ENCODE measurements at places on chromosomes 3 and 15.

DNA sequence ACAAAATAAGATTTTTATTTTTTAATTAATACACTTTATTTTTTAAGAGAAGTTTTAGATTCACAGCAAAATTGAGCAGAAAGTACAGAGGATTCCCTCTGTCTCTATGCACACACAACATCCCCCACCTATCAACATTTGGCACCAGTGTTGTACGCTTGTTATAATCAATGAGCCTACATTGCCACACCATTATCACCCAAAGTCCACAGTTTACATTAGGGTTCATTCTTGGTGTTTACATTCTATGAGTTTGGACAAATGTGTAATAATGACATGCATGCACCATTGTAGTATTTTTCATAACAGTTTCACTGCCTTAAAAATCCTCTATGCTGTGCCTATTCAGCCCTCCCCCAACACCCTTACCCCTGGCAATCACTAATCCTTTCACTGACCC is 51.3 kb upstream of the TTBK2 start:
- no peak for DNase-seq

DNA sequence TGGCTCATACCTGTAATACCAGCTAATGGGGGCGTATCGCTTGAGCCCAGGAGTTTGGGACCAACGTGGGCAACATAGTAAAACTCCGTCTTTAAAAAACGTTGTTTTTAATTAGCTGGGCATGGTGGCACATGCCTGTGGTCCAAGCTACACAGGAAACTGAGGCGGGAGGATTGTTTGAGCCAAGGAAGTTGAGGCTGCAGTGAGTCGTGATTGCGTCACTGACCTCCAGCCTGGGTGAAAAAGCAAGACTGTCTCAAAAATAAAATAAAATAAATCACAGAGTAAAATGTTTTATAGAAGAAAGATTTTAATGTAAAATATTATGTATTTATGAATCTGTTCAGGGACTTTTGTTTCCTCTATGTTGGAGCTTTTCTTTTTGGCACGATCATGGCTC is 15.3 kb upstream of the STRIT1 start:
- DNase-seq, result no peak

DNA sequence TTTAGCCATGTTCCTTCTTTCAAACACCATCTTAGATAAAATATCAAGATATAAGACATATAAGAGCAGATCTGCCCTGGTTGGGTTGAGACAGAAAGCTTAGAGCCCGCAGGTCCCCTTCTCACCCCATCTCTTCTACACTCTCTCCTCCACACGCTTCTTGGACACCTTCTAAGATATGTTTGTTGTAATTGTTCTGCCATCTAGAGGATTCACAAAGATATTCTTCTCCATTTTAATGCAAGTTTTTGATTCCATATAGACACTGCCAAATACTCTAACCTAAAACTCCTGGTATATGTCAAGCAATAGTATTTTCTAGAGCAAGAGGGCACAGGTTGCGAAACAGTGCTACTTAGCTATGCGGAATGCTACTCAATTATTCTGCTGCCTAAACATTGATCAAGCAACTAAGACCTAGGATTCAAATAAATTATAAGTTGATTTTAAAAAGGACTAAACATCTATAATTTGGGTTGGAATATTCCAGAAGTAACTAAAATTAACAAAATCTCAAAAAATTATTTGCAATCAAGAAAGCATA is 6.8 kb downstream of the CHRM5 start:
- no peak for DNase-seq

DNA sequence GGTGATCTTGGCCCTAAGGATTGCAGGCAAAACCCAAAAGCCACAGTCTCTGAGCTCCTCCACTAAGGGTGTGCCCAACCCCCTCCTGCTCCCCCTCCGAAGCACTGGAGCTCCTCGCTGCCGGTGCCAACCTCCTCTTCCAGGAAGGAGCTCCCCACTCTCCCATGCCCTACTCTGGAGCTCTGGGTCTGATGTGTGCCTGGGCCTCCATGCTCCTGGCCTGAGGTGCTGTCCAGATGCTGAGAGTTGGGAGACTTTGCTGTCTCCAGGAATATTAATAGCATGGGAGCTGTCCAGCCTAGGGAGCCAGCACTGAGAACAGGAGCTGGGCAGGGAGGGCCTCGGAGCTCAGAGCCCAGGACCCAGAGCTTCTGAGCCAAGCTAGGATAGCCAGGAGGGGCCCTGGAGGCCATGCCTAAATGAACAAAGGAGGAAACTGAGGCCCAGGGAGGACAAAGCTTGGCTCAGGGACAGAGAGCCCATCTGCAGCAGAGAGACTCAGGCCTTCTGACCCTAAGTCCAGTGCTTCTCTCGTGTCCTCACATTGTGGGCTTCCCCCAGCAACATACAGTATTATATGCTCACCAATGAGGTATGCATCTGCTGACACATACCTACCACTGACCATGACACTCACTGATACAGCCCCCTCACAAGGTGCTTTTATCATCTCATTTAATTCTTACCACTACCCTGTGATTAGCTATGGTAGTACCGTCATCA is 36.9 kb upstream of the HERC1 start:
- no peak for DNase-seq

DNA sequence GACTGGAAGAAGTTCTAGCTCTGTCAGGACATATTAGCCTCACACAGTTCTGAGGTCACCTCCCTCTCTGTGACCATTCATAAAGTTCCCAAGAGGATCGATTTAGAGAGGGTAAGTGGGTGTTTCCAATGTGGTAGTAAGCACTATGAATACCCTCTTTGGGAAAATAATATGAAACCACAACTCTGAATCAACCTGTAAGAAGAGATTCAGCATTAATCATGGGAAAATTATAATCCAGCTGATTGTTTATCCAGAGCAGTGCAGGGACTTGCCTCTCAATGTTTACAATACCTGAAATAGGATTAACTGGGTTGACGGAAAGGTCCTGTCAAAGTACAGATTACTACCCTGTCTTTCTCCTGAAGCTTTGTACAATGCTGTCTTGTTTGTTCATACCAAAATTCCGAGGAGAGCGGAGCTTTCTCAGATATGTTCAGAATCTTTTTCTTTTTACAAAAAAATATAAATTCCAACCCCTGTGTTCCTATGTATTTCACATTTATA is 302.9 kb upstream of the DPPA4 start:
- no peak for DNase-seq

DNA sequence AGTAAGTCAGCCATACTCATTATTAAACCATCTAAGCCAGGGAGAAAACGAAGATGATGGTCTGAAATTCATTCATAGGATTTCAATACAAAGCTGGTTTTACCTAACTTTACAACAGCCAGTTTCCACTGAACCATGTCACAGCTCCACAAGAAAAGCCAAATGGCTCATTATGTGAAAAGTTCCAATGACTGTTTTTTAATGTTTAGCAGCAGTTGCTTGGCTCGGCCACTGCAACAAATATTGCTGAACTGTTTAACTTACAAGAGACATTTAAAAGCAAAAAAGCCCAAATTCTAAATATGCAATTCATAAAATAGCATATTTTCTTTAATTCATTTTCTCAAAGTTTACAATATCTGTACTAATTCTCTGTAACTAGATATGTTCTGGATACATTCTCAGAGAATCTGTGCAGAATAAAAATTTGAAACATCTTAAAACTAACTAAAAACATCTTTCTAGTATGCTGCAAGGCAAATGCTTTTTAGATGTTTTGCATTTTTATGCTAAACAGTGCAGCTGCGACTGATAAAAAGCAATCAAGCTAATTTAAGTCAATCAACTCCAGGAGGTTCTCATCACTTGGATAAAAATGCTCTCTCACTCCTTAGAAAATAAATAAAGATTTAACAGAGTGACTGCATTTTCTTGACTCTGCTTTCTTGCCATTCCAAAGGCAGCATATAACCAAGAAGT is 356.5 kb downstream of the ERC2 start:
- no peak for DNase-seq

DNA sequence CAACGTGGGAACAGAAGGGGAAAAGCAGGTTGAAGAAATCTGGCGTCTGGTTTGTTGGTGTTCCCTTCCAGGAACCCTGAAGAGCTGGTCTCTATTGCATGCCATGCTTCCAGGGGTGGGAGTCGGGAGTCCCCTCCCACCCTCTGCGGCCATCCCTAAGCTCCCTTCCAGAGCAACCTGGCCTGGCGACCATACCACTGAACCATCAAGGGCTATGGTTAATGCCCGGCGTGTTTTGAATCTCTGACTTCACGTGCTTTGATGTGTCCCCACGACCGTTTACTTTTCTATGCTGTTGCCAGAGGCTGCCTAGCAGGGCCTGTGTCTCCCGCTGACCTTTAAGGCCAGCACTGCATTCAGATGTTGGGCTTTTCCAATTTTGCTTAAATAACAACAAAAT is 696 bp upstream of the SNRK start:
- no peak for DNase-seq

- DNase-seq, result no peak
These were observed 801.1 kb upstream of the LMCD1 start for GRCh38 chr3:7700539-7700938.

DNA sequence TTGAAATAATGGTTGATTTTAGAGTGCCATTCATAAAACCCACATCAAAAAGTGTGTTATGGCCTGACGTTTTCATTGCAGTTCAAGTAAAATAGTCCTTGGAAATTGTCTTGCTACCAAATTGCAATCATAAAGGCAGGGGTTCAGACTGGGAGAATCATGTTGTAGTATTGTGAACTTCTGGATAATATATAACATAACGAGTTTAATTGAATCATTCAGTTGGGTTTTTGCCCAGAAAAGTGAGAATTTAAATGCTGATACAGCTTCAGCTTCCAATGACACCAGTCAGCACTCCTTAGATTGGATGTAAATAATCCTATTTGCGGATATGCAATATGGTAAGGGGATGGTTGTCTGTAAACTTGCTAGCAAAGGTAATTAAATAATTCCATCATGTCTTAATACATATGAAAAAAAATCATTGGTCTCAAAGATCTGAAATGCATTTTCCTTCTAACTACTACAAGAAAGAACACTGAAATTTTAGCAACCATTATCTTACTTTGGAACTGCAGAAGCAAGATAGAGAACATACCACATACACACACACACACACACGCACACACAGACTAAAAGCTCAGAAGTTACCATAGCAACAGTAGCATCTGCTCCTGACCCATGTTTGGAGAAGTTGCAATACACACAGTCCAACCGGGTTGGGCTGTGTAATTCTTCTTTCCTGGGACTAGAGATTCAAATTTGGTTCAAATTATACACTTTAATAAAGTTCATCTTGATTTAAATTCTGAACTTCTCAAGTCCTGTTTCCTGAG is 686.2 kb upstream of the NR2F2 start:
- no peak for DNase-seq

DNA sequence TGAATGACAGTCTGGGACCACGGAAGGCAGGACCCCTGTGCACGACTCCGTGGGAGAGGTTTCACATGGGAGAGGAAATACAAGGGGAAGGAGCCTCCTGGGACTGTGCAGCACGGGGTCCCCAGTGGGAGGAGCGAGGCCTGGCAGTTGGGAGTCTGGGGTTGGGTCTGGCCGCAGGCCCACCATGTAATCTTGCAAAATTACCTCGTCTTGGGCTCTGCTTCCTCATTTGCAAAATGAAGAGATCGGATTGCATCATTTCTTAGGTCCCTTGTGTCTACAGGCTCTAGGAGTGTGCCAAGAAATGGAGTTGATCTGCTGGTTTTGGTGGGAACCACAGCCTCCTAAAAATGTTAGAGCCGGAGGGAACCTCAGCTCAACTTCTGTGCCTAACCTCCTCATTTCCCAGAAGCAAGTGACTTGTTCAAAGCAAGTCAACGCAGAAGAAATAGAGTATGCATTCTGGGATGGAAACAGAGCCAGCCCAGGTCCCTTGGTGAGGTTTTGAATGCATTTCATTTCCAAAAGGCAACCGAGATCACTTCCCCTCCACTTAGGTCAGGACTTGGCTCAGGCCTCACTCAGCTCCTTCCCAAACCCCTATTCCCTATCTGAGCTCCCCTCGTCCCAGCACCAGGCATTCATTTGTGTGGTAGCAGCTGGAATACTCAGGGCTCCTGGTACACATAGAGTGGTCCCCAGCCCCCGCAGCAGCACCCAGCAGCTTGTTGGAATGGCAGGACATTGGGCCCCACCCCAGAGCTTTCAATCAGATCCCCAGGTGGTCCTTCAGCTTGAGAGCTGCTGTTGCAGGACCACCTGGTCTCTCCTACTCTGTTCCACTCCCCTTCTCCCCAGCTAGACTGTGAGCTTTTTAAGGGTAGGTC is 267.7 kb downstream of the XXYLT1 start:
- DNase-seq, result no peak

DNA sequence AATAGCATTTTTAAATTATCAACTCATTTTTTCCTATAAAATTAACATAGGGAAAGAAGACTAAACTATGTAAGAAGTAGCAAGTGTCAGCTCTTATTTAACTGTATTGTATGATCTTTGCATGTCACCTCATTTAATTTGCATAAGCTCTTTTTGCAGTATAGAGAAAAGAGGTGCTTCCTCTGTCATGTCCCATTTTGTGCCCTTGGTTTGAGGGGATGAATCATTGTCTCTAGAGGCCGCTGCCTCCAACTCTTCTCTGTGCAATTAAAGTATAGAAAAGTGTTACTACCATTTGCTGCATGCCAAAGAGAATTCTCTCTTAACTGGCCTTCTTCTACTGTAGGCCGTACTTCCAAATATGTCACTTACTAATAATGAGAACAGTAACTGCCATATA is 93.4 kb downstream of the LRRC28 start:
- DNase-seq, result no peak

DNA sequence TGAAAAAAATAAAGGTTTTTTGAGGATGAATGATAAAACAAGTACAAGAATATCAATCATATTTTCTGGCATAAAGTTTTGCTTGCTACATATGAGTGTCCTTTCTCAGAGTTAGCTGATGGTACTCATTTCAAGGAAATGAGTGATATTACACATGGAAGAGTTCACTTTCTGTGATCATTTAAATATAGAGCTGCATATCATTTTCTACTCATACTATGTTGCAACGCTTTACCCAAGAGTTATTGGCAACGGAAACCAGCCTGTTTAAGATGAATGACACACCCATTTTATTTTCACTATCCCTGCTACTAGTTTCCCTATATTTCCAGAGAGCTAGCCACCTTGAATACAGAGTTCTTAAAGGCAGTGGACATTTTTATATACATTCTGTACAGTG is 35.4 kb upstream of the RBMS3 start:
- DNase-seq, result no peak

- no peak for DNase-seq
These were observed 92.9 kb upstream of the FGF7 start for GRCh38 chr15:49330166-49330565.

- no peak for DNase-seq
These were observed 7.6 kb upstream of the FOXB1 start for GRCh38 chr15:59996298-59997041.

GRCh38 chr3:12946649-12947316 is 105.4 kb upstream of the RPL32 start:
- DNase-seq, result no peak

DNA sequence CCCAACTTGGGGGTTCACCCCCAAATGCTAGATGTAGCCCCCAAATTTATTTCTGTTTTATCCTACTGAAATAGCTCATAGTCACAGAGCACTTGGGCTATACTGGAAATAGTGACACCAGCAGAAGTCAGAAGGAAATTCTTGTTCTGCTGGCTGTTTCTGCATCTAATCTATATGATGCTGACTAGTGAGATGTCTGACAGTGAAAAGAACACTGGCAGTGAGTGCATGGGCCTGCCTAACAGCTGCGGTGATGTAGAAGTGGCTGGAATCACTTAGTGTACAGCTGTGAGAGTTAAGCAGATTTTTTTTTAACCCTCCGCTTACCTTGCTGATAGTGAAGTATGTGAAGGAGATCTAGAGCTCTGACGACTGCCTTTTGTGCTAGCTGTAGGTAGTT is 14.0 kb downstream of the TTC14 start:
- DNase-seq, result no peak

Measured in activated effector memory CD4-positive, alpha-beta T cell treated with anti-CD3 and anti-CD28 coated beads, Interleukin-2, amount 50 U/mL, for 16 hours (primary cell).